GM12892 (cell line): ENCODE measurements at places on chromosomes 16 and 17.

DNA sequence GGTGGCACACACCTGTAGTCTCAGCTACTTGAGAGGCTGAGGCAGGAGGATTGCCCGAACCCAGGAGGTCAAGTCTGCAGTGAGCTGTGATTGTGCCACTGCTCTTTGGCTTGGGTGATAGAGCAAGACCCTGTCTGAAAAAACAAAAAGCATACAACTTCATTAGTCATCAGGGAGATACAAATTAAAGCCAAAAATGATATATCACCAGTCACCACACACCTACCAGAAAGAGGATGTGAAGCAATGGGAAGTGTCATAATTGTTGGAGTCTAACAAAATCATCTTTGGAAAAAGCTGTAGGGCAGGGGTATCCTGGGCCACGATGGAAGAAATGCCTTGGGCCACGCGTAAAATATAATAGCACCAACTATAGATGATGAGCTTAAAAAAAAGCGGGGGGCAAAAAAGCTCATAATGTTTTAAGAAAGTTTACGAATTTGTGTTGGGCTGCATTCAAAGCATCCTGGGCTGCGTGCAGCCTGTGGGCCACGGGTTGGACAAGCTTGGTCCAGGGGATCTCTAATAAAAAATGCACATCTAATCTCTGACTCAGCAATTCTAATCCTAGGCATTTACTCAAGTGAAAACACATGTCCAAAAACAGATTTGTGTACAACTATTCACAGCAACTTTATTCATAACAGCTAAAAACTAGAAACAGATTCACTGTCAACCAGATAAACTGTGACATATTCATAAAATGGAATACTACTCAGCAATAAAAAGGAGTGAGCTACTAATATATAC lies 65.9 kb downstream of the HIC1 start:
- no peak for DNase-seq

DNA sequence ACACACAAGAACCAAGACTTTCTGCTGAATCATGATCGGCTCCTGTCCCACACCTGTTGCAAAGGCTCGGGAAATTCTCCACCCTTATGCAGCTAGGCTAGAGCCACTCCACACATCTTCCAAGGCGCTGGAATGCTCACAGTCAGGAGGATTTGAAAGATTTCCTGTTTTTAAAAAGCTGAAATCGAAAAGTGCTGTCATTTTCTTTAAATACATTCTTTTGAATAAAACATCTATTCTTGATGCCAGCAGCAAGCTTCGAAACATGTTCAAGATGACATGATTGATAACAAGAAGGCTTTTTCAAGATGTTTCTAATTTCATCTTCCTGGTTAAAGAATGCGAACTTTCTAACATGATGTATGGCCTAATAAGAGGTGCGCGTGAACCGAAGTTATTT lies 219.7 kb upstream of the CDH5 start:
- DNase-seq, result no peak

GRCh38 chr16:61937646-61938045 lies 98.6 kb downstream of the CDH8 start:
- DNase-seq, result no peak

DNA sequence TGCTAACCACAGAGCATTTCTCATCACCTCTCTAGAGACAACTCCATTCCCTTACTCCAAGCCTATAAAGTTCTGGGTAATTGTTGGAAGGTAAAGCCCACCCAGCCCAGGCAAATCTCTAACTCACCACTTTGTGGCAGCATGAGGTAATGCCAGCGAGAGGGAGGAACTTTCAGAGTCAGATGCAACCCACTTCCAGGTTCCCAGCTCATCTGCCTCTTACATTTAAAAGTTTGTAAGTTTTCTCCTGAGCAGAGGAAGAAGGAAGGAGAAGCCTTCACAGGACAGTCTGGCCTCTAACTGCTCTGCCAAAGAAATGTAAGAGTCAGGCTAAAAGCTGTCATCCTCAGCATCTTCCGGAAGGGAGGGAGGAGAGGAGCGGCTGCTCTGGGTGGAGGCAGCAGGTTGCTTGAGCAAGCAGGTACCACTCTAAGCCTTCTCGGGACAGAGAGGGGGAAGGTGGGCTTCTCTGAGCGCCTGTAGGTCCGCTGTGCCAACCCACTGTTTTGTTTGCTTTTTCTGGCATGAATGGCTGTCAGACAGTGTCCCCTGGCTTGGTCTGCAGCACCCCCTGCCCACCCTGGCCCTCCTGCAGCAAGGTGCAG lies 1.0 kb downstream of the ZNF319 start:
- peak; percentile 44 for DNase-seq

- no peak for DNase-seq
Observed at GRCh38 chr16:84791088-84791487, 28.7 kb upstream of the CRISPLD2 start.

DNA sequence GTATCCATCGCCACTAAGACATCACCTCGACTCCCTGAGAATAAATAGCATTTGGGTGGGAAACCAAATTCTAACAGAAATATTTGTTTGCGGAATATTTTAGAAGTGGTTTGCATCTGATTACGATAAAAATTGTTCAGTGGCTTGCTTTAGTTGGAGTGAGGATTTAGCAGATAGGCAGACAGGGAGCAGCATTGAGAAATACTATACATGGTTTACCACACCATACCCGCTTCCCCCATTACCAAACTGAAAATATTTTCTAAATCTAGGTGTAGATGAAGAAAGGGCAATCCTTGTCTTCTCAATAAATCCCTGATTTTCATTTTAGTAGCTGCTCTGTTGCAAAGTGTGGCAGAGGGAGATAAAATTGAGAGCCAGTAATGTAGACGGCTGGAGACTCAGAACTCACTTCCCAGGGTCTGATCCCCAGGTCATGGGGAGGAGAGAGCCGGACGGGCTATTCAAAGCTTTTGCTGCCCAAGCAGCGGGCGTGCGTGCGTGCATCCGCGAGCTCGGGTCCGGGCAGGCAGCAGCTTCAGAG lies 808 bp upstream of the BAHCC1 start:
- no peak for DNase-seq

DNA sequence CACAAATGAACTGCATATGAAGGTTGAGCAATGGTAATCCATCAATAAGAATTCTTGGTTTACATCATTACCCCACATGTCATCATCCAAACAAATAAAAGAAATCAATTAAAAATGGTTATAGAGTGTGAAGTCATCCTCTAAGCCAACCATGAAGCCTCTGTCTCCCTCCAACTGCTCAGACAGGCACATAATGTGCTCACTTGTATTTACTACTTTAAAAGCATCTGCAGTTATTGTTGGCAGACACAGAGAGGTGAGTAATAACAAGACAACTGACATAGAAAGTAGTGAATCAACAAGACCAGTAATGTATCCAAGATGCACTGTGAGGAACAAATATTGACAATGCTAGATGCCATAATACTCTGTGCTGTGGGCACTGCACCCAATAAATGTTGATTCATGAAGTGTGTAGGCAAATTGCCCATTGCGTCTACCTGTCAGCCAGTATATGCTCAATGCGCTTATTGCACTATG lies 20.0 kb downstream of the ADAMTS18 start:
- DNase-seq, result no peak

DNA sequence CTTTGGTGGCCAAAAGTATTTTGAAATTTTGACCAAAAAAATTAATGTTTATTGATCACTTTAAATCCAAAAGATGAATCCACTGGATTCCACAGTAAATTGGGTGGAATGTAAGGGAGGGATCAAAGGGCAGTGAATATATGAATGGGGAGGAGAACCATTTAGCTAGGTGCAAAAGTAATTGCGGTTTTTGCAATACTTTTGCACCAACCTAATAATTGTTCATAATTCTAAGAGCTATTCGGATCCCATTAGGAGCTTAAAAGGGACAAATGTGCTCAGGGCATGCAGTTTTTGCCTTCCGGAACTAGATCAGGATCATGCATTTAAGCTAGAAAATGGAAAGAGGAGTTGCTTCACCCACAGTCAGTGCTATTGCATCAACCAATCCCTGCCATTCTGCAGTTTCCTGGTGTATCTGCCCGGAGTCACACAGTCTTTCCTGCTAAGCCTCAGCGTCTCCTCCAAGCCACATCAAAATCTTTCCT lies at the start of gene LPO:
TSS of gene LPO (plus strand) at position 438 of the 488 bp plus-strand sequence. CDS start 4,396 bp downstream, outside the sequence.
- DNase-seq, result no peak

GRCh38 chr16:58284469-58284868 lies 10.4 kb downstream of the PRSS54 start:
- no peak for DNase-seq

DNA sequence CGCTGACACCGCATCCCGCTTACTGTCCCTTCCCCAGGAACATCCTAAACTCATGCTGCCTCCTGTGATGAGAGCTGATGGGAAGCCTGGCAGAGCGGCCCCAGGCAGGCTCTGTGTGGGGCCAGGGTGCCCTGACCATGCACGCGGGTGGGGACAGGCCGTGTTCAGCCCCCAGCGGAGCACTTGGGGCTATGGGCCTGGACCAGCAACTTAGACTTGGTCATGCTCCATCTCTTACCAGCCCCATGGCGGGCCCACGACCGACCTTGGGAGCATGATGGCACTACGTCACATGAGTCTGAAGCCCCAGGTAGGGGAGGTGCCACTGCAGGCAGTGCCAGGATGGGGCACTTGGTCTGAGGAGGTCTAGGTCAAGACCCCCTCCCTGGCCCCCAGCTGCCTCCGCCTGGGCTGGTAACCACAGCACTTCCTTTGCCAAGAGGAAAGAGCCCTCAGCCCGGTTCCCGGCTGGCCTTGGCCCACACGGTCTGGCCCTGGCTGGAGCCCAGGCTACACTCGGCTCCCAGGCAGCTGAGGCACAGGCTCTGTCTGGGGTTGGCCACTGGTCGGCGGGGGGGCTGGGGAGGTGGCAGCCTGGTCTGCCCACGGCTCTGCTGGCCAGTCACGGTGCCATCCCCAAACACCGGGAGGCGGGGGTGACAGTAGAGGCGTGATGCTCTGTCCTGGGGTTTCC lies 25.7 kb downstream of the BAHCC1 start:
- DNase-seq, result no peak

DNA sequence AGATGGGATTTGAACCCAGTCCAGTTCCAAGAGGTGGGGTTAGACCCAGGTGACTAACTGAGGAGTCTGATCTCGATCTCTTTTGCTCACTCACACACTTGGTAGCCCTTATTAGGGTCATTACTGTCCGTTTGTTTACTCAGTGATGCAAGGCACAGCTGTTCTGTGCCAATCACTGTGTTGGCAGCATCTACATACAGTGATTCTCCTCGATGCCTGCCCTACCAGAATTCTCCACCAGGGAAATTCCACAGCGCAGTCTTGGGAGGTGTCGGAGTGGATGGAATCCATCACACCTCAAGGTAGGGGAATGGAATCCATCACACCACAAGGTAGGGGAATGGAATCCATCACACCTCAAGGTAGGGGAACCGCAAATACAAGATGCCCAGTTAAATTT lies 279.6 kb downstream of the MAF start:
- no peak for DNase-seq

GRCh38 chr16:84600343-84601229 lies 17.3 kb downstream of the COTL1 start:
- DNase-seq, result no peak

GRCh38 chr16:1101133-1101532 lies 5.1 kb upstream of the C1QTNF8 start:
- DNase-seq, result no peak

DNA sequence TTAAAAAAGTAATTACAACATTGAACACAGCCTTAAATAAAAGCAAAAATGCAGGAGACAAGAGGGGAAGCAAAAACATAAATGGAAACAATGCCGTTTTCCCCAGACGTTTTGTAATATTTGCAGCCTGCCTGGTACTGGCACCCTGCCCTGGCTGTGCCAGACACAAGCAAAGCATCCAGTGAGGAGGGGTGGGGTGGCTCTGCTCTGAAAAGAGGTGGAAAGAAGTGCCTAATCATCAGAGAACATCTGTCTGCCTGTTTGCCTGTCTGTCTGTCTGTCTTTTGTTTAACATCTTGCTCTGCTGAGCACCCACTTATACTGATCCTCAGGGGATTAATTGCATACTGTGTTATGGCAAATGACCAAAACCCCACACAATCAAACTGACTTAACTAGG lies 62.7 kb downstream of the C16orf82 start:
- no peak for DNase-seq

GRCh38 chr17:72507370-72507769 lies 386.6 kb downstream of the SOX9 start:
- no peak for DNase-seq

DNA sequence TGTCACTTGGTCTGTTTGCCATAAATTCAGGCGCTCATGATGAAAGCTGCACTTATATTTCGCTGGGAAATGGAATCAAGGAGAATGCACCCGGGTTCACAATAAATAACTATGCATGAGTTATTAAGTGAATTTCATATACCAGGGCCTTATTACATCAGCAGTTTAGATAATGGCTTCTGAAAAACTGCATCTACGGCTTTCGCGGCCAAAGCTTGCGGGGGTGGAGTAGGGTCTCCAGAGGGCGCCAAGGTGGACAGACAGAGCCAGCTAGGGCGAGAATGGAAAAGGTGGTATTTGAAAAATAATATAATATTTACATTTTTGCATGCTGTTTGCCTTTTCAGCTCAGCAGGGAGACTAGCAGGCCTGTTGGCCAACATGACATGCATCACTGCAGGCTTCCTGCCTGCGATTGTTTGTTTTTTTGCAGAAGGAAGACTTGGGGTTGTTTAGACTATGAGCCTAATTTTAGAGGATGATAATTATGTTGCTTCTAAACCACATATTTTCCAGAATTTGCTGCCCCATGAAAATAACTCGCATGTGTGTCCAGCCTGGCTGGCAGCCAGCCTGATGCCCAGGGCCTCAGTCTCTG lies 173.8 kb upstream of the IRX3 start:
- DNase-seq, result no peak

DNA sequence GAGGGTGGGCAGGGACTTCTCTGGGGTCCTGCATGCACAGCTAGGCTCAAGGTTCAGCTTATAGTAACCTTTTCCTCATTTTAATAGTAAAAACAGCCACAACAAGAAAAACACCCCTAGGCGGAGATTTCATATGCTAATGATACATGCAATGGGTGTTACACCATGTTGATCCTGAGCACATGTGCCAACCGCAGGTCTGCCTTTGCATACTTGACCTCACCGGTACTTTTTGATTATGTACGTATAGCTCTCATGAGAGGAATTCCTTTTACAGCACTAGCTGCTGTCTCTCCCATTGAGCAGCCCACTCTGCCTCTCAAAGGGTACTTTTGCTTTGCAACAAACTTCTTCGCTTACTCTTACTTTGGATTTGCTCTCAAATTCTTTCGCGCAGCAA lies 1.9 kb downstream of the KRTAP4-8 start:
- DNase-seq, result no peak

- DNase-seq, result peak; percentile 48
Observed at GRCh38 chr17:751269-752001, 629 bp downstream of the GEMIN4 start.

DNA sequence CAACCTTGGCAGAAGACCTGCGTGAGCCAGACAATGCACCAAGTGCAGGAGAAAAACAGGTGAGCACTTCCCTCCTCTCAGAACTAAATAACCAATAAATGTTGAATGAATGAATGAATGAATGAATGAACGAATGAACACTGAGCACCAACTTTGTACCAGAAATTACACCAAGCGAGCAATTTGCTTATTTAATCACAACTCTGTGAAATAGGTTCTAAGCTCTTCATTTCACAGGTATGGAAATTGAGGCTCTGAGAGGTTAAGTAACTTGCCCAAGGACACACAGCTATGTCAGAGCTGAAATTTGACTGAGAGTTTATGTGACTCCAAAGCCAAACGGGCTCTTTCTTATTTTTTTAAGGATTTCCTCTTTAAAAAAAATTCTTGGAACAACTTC lies 38.0 kb downstream of the TMEM132E start:
- DNase-seq, result no peak
